Inflammatory macrophage (primary cell): ENCODE measurements at places on chromosomes 16 and 17.

DNA sequence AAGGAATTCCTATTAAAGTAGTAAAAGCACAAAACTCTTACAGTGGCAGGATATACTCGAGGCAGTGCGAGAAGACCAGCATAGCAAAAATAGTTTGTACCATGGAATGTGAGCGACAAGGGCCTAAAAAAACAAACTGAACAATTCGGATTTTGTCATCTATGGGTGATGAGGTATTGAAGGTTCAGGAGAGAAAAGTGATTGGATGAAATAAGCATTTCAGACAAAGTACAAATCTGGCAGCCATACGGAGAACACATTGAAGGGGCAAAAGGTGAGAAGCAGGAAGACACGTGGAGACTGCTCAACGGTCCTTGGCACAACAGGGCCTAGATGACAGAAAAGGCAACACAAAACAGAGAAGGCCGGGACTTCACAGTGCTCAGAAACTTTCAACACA, 22.5 kb downstream of the MYH10 start:
- DNase-seq: no peak

DNA sequence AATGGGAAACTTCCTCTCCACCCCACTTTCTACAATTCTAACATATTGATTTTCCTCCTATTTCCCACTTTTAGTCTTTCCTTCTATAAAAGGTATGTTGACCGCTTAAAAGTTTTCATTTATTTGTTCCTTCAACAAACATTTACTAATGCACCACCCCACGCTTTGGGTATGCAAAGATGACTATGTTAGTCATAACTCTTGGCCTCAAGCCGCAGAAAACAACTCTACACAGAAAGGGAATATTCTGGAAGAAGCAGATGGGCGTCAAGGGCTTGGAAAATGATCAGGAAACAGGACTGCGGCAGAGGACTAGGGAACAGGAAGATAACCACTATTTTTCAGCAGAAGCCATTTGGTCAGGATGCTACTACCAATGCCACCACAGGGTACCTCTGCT, 56.8 kb upstream of the FA2H start:
- no peak for DNase-seq

- DNase-seq: no peak
Measured at GRCh38 chr16:78298986-78299385, 199.5 kb downstream of the WWOX start.

GRCh38 chr17:44546671-44547606, 10.3 kb upstream of the FZD2 start:
- DNase-seq: peak; percentile 27

- no peak for DNase-seq
Measured at GRCh38 chr16:4265676-4266075, 7.1 kb downstream of the TFAP4 start.

DNA sequence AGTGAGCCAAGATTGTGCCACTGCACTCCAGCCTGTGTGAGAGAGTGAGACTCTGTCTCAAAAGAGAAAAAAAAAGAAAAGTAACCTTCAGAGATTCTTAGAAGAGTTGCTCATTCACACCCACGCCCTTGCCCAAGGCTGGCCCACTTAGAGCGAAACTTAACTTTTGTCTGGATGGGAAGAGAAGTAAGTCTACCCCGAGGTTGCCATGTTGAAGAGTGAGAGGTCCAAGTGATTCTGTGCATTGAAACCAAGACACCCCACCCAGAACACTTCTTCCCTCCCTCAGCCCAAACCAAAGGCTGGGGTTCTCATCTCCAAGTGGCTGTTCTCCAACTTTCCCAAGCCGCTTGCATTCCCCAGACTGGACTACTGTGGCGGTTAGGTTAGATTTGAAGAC, 2.4 kb upstream of the CISD3 start:
- DNase-seq: peak; percentile 92
